Left ventricle myocardium superior (tissue), 1 donor: ENCODE measurements at places on chromosomes 11 and 22. TPM values are rescaled to one million over a fixed set of nuclear protein-coding genes. Genes with fewer than 3 reads are reported as not detected.
A peak's percentile ranks its signal among the peaks of the same experiment; 100 is the strongest.

Gene OR2AG1
- total RNA-seq, result not detected

Gene OR52E6
- not detected for total RNA-seq

Gene MCM5
- total RNA-seq, result 10.8 TPM

DNA sequence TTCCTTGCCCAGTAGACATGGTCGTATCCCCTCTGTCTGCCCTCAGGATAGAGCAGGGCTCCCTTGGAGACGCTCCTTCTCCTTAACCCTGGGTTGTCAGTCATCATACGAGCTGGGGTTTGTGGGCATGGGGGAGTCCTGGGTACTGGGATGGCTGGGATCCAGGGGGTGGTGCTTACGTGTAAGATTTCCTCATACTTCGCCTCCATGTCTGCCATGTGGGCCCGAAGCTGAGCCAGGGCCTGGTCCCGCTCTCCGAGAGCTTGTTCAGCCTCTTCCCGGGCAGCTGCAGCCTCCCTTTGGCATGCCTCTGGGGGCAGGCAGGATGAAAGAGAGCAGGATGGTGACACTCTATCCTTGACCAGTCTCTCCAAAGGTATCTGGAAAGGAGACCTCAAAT, 5.3 kb downstream of the NHERF4 start:
- no peak for DNase-seq

- peak; percentile 53 for DNase-seq
These were observed 2.1 kb downstream of the USP28 start for GRCh38 chr11:113873236-113873626.

GRCh38 chr22:50625568-50626313, 2.2 kb downstream of the ARSA start:
- no peak for DNase-seq

DNA sequence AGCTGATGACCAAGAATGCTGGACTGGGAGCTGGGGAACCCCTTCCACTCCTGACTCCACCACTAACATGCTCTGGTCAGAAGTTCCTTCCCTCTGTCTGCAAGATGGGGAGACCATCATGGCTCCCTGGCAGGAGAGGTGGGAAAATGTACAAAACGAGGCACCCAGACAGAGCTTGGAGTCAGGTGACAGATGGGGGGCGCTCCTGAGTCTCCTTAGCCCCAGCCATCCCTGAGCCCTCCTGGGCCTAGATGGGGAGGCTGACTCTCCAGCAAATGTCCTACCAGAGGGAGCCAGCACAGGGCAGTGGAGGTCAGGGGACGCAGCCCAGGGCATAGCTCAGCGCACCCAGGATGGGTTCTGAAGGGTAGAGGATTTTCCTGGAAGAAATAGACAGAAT, 20.0 kb downstream of the KCNJ4 start:
- no peak for DNase-seq

DNA sequence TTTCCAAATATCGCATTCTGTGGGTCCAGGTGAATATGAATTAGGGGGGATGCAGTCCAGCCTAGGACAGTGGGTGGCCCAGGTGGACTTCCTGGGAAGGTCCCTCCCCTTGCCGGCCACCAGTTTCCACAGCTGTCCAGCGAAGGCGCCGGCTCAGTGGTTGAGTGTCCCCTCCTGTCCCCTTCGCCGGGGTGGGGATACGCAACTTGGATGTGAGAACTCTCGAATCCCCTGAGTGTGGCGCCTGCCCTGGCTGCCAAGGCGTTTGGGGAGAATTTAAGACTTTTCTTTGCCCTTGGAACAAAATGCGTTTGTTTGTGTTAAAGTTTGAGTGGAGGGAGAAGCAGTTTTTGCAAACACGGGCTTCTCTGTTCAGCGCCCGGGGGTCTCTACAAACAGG, 123.7 kb downstream of the KCNQ1OT1 start:
- DNase-seq, result peak; percentile 18

GRCh38 chr11:60710482-60710881, 11.1 kb downstream of the MS4A8 start:
- no peak for DNase-seq
